Stimulated activated CD4-positive, alpha-beta T cell treated with anti-CD3 and anti-CD28 coated beads, Interleukin-12 subunit alpha, Interleukin-12 subunit beta, amount 100 ng/mL, for 4 hours (primary cell): ENCODE measurements at places on chromosomes 1 and 21.

- no peak for DNase-seq
These were observed 2.7 kb downstream of the TTLL7 start for GRCh38 chr1:83996191-83996590.

- no peak for DNase-seq
These were observed 14.0 kb downstream of the NES start for GRCh38 chr1:156663178-156663577.

GRCh38 chr1:145978854-145979745, 14.6 kb downstream of the POLR3GL start:
- DNase-seq, result peak; percentile 62

- DNase-seq, result no peak
These were observed 67.3 kb downstream of the OBSCN start for GRCh38 chr1:228275179-228275429.

GRCh38 chr1:43881415-43881814, 52.2 kb upstream of the ARTN start:
- no peak for DNase-seq

GRCh38 chr1:219443763-219444162, 169.1 kb downstream of the ZC3H11B start:
- no peak for DNase-seq

- no peak for DNase-seq
These were observed 12.7 kb downstream of the RHEX start for GRCh38 chr1:206065547-206066145.

GRCh38 chr1:85289848-85290335, 13.5 kb upstream of the BCL10 start:
- DNase-seq, result no peak

- DNase-seq, result no peak
These were observed 620.0 kb upstream of the B3GALT2 start for GRCh38 chr1:193806079-193807048.

DNA sequence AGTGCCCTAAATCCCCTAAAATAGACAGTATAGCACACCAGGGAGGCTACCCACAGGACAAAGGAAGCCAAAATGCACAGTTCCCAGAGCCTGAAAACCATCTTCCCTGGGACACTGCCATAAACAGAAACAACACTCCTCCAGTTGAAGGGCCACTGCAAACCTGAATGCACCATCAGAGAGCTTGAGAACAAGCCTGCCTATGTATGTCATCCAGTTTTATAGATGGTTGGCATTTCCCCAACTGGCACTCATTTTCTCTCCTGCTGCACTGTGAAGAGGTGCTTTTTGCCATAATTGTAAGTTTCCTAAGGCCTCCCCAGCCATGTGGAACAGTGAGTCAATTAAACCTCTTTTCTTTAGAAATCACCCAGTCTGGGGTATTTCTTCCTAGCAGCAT, 169.0 kb downstream of the AGBL4 start:
- DNase-seq, result no peak

- DNase-seq, result no peak
These were observed 3.6 kb upstream of the VSIG8 start for GRCh38 chr1:159866066-159866465.

GRCh38 chr1:85088408-85088784, 40.1 kb upstream of the MCOLN3 start:
- DNase-seq, result no peak

DNA sequence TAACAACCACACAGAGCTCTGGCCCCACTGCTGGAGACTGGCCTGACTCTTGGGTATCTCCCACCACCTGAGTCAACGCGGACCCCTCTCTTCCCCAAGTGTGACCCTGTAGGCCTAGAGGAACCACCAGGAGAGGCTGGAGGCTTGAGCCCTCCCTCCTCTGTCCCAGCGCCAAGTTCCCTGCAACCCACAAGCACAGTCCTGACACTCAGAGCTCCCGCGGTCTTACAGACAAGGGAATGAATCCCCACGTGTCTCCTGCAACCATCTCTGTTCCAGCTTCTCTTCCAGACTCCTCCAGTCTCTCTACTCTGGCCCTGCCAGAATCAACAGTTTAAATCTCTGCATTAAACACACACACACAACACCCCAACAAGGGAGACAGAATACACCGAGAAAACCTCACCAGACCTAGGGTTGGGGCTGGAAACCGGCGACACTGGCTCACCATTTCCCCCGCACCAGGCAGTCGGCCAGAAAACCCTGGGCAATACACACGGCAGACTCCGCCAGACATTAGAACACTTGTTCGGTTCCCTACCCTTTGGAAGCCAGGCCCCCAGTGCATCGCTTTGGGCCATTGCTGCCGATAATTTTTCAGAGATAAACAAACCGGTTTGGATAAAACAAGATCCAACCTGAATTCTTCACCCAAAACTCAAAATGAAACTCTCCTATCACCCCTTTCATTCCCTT, 21.7 kb downstream of the CASZ1 start:
- no peak for DNase-seq

DNA sequence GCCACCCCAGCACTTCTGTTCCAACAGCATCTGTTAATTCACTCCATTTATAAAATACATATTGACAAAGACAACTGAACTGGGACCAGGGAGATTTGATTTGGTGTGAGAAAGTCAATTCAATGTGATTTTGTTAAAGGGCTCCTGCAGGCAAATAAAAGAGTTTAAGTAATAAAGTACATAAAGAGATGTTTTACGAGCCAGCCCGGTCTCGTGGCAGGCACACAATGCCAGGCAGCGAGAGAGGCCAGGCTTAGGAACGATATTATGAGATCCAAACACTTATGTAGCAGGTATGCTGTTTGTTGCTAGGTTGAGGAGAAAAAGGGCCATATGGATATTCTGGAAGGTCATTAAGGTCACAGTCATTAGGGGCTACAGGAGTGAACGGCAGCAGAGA, 227.1 kb downstream of the KCTD3 start:
- DNase-seq, result no peak

DNA sequence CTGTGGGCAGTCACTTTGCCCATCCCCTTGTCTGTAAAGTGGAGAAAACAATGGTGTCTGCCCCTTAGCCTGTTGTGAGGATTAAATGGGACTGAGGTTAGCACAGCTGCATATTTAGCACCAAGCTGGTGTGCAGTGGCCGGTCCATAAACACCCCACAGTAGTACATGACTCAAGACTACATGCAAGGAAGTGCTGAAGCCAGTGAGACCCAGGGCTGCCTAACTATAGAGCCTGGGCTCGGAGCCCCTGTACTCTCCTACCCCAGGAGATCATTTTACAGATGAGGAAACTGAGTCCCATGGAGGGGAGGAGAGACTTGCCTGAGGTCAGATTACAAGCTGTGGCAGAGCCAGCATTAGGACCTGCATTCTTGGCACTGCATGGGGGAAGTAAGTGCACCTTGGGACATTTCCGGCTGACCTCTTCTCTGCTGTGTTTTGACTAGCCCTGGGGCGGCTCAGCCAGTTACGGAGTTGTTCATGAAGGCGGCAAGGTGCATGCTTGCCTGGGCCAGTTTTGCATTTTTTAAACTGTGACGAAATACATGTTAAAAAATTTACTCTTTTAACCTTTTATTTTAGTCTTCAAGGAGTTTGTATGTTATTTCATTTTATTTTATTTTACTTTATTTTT, 3.2 kb downstream of the SERINC2 start:
- no peak for DNase-seq

DNA sequence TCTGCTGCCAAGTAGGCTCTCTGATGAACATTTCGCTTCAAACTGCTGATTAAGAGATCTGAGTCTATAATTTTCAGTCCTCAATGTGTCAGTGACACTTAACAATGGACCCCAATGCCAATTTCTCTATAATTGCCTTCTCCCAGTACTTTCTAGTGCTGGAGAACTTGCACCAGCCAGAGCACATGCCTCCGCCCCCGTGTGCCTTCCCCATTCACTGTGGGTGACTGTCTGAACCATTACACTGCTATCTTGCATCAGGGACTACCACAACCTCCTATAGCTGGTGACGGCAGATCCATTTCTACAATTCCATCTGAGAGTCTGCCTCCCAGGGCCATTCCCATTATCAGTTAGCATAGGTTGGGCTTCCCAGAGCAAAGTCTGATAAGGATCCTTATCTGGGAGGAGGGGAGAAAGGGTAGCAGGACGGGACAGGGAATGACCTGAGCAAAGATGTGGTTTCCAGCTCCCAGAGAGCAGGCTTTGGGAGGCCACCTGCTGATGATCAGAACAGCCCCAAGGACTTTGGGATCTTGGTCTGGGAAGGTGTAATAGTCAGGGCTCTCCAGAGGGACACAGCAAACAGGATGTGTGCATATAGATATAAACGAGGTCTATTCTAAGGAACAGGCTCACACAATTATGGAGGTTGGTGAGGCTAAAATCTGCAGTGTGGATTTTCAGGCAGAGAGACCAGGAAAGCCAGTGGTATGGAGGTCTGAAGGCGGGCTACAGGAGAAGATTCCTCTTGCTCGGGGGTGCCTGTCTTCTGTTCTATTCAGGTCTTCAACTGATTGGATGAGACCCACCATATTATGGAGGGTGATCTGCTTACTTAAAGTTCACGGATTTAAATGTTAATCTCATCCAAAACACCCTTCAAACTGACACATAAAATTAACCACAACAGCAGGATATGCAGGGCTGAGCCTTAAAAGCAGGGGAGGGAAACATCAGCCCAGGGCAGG, 238.2 kb downstream of the PTPRU start:
- no peak for DNase-seq

- DNase-seq, result no peak
These were observed 8.7 kb downstream of the UBIAD1 start for GRCh38 chr1:11281518-11282331.

DNA sequence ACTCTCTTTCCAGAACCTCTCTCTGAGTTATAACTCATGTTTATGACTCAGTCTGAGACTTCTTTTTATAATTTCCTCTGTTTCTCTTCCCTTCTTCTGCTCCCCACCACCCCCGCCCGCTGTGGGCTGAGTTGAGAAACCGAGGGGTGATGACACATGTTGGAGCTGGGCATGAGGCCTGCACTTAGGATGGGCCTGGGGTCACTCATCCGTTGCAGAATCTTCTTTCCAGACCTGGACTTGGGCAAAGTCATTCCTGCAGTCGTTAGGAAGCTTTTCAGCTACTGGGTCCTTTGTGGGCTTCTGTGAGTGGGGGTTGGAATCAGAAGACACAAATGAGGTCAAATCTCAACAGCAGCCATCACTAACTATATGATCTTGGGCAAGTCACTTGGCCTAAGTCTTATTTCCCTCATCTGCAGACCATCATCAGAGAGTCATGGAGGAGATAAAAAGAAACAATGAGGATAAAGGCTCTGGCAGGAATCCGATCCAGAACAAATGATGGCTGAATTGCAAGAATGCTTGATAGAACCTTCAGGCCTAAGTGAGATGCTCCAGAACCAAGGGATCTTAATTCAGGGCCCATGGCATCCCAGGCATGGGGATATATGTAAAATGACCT, 53.4 kb downstream of the RPS6KA1 start:
- DNase-seq, result peak; percentile 68

- DNase-seq, result no peak
These were observed 11.1 kb downstream of the PYHIN1 start for GRCh38 chr1:158942490-158942889.

GRCh38 chr1:242692988-242693387, 168.5 kb upstream of the PLD5 start:
- DNase-seq, result no peak

GRCh38 chr1:71511505-71511904, 430.7 kb upstream of the ZRANB2 start:
- DNase-seq, result no peak

GRCh38 chr1:27068922-27069321, 56.3 kb upstream of the TENT5B start:
- DNase-seq, result no peak

DNA sequence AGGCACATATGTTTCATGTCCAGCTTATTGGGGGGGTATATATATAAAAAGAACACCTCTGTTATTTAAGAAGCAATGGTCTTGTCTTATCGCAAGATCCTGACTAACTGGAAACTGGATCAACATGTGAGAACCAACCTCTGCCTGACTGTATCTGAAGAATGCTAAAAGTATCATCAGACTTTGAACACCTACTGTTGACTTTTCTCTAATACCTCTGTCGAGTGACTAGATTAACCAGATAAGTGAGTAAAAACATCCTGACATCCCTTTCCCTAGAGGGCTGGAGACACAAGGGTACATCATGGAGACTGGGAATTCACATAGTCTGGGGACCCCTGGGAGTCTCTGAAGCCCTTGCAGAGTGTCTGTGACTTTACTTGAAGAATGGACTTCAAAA, 26.3 kb upstream of the PIGC start:
- DNase-seq, result no peak

DNA sequence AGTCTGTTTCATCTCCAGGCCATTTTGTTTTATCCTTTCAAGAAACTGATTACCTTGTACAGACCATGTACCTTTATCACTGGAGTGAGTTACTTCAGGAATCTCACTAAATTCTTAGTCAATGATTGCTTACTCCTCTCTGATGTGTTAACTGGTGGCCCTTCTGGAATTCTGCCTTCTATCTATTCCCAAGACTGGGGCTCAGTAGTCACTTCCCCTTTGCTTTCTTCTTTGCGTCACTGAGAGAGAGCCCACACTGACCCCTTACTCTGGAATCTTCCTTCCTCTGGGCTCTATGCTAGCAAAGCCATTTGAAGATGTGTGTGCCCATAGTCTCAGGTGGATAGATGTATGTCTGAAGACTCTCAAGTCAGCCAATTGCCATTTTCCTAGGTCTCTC, 34.6 kb downstream of the XCL2 start:
- no peak for DNase-seq

DNA sequence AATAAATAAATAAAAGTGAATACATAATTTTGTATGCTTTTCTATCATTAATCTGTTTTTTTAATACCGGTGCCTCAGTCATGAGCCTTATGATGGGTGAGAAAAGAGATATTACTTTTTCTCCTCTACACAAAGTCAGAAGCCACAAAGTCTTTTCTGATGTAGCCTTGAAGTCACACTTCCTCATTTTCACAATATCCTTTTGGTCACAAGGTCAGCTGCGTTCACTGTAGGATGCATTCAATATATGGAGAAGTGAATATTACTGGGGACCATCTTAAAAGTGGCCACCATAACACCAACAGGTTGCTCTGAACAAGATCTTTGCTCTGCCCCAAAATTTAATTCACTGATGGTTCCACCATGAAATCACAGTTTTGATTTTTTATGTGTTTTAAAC, 83.3 kb upstream of the TNR start:
- DNase-seq, result no peak

- DNase-seq, result peak; percentile 49
These were observed 25.0 kb downstream of the SZT2 start for GRCh38 chr1:43414634-43415223.

DNA sequence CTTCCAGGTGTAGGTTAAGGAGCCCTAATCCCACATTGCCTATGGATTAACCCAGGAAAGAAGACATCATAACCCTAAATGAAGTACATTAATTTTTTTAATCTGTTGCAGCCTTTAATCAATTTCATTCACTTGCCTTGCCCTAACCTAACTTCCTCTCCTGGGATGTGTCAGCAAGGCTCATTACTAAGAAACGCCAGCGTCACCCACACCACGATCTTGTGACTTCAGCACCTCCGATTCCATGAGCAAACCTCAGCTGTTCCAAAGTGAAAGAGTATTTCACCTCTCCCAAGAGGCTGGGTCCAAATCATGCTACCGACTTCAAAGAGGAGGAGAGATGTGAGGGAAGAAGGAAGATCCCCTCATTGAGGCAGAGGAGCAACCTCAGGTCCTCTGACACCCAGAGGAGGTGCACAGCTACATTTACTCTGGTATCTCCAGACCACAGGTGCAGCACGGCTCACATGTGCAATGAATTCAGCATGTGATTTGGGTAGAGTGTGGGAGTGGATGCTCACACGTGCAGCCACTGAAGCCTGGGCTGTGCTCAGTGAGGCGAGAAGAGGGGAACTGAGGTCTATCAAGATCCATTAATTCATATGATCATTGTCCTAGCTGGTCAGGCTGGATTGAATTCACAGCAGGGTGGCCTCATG, 134.1 kb downstream of the SLC30A10 start:
- no peak for DNase-seq

GRCh38 chr1:7084232-7084894, 299.1 kb downstream of the CAMTA1 start:
- no peak for DNase-seq
